Stimulated activated CD8-positive, alpha-beta memory T cell treated with anti-CD3 and anti-CD28 coated beads, Interleukin-7, amount 100 ng/mL, for 1 hour (primary cell): ENCODE measurements at places on chromosomes 3 and 15.

GRCh38 chr15:53212785-53213184, 422.6 kb upstream of the ONECUT1 start:
- DNase-seq = no peak

GRCh38 chr15:68582236-68582635, 3.4 kb downstream of the CORO2B start:
- DNase-seq = no peak

GRCh38 chr3:165466856-165467255, 270.7 kb upstream of the SLITRK3 start:
- no peak for DNase-seq

DNA sequence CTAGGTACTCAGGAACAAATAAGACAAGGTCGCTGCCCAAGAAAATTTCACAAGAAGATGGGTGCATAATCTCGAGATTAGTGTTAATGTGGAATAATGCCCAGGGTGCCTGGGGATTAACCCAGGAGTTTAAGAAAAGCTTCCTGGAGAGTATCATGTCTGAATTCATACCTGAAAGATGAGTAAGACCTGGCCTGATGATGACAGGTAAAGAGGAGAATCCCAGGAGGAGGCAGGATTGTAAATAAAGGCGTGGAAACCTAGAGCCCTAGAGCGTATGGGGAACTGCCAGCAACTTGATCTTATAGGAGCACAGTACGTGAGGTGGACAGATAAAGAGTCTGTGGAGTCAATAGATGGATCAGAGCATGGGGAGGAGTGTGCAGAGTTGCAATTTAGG, 43.0 kb downstream of the ARRDC4 start:
- DNase-seq = no peak

DNA sequence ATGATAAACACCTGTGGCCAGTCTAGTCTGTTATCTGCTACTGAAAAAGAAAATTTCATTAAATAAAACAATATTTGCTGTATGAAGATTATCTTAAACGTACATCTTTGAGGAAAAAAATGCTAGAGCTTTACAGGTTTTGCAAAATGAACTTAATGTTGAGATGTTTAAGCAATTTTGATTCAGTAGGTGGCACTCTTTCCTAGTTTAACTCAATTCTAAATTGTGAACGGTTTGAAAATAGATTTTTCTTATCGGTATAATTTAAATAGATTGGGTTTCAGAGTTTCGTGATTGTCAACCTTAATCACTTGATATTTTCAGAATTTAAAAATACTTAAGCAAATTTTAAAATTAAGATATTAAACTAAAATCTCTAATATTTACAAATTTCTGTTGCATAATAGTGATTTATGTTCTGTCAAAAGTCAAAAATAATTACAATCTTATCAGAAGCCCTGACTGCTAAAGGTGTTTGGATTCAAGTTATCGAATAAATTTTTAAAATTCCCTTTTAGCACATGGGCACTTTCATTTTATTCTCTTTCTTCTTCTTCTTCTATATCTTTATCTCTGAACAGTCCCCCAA, 7.0 kb upstream of the RNF111 start:
- no peak for DNase-seq

DNA sequence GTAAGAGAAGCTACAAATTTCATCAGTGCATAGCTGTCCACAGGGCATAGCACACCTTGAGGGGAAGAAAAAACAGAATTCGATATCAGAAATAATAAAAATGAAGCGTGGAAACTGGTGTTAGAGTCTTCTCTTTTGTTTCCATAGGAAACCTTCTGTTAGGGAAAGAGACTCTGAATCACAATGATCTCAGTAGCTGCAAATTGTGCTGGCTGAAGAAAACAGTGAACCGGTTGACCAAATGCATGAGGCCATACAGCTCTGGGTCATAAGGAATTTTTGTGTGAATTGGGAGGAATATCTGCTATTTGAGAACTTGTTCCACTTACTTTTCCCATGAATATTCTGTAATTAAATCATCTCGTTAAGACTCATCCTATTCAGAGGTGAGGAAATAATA, 580.2 kb upstream of the NECTIN3 start:
- no peak for DNase-seq

DNA sequence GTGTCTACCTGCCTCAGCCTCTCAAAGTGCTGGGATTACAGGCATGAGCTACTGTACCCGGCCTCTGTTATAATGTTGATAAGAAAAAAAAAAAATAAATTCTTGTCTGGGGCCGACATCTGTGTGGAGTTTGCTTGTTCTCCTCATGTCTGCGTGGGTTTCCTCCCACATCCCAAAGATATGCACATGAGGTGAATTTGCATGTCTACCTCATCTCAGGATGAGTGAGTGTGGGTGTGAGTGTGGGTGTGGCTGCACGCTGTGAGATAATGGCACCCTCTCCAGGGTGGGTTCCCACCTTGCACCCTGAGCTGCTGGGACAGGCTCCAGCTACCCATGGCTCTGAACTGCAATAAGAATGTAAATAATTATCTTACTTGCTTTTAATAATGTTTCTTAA, 25.9 kb upstream of the UACA start:
- DNase-seq = no peak

DNA sequence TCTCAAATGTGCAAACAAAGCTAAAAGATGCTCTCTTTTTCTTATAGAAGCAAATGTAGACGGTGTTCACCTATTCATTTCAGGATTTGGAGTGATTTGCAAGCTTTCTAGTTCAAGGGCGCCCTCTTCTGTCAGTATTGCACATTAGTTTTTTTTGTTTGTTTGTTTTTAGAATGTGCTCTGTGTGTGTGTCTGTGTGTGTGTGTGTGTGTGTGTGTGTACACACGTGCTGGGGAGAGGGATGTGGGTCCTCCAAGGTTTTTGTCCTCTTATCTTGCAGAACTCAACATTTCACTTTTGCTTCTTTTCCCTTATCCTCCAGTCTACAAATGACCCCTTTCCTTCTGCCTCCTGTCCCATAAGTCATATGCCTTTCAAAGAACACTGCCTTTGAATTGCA, 23.5 kb downstream of the DNAH1 start:
- no peak for DNase-seq

GRCh38 chr3:59920822-59921221, 871.0 kb upstream of the CFAP20DC start:
- DNase-seq = no peak

- no peak for DNase-seq
Measured at GRCh38 chr15:74648051-74648842, 32.6 kb downstream of the CLK3 start.

DNA sequence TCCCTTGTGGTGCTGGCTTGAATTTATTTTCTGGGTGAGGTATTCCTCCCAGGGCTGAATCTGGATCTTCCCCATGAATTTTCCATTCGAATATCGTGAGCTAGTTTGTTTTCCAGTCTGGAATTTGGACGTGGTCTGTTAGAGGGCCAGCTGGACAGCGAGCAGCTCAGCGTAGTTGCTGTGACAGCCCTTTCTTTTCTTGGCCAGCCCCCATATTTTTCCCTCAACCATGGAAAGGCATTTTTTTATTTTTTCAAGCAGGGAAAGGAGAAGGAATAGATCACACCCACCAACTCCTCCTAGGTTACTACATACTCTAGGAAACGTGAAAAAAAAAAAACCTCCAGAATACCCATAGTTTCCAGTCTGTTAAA, 152.0 kb downstream of the KLHL25 start:
- DNase-seq = no peak

DNA sequence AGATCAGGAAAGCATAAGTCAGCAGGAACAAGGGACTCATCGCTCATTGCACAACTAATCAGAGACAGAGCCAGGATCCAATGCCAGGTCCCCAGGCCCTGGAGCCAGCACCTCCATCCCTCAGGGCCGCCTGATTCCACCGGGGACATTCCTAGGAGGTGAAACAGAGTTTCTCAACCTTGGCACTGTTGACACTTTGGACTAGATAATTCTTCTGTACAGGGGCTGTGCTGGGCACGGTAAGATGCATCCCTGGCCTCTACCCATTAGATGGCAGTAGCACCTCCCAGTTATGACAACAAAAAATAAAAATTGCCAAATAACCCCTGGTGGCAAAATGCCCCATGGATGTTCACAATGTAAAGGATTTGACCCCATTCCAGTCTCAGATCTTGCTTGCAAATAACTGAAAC, 127.7 kb downstream of the MTHFS start:
- no peak for DNase-seq

GRCh38 chr3:15657016-15657415, 55.5 kb downstream of the BTD start:
- DNase-seq = no peak

DNA sequence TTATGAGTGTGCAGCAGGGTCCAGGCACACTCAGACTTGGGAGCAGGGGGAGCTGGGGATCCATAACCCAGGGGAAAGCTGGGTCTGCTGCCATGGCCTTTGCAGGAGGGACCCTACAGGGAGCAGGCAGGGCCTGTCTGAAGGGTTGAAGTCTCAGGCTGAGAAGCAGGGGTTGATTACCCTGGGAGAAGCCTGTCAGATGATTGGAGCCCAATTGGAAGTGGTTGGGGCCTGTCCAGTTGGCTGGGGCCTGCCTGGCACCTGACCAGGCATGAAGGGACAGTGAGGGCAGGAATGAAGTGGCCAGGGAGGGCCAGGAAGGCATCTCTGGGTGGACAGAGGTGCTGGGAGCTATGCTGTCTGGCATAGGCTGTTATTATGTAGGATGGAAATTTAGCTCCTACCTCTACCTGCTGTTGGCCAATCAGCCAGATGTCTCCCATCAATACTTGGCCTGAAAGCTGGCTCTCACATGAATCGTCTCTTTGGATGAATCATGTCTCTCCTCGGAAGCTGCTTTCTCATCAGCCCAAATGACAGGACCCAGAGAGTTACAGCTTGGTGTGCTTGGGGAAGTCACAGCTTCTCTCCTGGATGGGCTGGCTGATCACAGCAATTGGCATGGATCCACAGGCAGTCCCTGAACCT, 27.4 kb upstream of the SLCO2A1 start:
- DNase-seq = no peak
